Immature natural killer cell (primary cell): ENCODE measurements at places on chromosomes 7 and 10.

- H3K4me3 ChIP-seq: no peak overlapping the region
- DNase-seq: no peak
- peak overlapping the region; percentile 50 for H3K27ac ChIP-seq
- H3K27me3 ChIP-seq: no peaks in the 10 kb centered on the region
- H3K4me1 ChIP-seq: peaks cover 34% of the 10 kb centered on the region
Measured at GRCh38 chr10:119245272-119245671, 37.9 kb downstream of the GRK5 start.

GRCh38 chr10:32065856-32066255 lies 9.6 kb upstream of the KIF5B start:
- no peaks in the 10 kb centered on the region for H3K4me1 ChIP-seq
- no peaks in the 10 kb centered on the region for H3K27me3 ChIP-seq
- H3K27ac ChIP-seq: no peak overlapping the region
- no peaks in the 10 kb centered on the region for H3K36me3 ChIP-seq
- no peak for DNase-seq

DNA sequence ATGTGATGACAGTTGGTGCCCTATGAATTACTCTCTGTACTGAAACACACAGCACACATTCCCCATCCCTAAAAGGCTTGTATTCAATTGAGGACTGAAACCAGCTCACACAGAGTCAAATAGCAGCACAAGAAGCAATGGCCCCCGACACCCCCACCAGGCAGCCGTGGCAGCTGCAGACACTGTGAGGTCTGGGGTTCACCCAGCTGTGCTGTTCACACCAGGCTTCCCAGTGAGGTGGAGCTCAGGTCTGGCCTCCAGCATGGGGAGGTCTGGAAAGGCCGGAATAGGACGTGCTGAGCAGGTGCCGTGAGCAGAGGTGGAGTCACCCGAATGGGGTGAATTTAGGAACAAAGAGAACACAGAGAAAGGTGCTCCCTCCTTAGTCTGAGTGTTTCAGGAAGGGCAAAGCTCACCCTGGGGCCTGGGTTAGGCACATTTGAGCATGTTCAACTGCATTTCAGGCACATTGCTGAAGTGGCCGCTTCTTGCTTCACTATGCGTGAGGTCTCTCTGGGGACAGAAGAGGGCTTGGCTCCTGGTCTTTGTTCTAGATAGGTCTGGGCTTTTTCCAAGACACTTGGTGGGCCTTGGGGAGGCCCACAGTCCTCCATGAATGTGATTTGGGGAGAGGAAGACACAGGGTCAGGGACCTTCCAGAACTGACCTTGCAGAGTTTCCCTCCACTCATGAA lies 41.1 kb downstream of the C10orf120 start:
- H3K4me1 ChIP-seq: no peaks in the 10 kb centered on the region
- DNase-seq: no peak
- no peaks in the 10 kb centered on the region for H3K36me3 ChIP-seq
- H3K27me3 ChIP-seq: peaks cover 10% of the 10 kb centered on the region
- no peak overlapping the region for H3K27ac ChIP-seq
- H3K4me3 ChIP-seq: no peak overlapping the region

GRCh38 chr10:78255796-78256638 lies 222.4 kb downstream of the RPS24 start:
- peaks cover 8% of the 10 kb centered on the region for H3K27me3 ChIP-seq
- no peak overlapping the region for H3K4me3 ChIP-seq
- H3K36me3 ChIP-seq: no peaks in the 10 kb centered on the region
- H3K27ac ChIP-seq: no peak overlapping the region

DNA sequence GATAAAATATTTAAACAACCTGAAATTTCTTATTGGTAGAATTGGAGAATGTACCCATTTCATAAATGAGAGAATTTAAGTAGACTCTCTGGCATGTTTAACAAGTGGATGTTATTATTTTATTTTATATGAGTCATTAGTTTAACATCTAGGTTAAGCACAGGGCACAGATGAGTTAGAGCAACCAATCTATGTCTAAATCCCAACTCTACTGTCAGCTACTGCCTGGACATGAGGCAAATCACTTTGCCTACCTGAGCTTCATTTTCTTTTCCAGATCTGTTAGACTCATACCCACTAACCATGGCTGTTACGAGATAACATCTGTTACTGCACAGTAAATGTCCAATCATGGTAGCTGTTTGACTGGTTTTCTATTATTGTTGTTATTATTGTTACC lies 251.1 kb downstream of the INHBA start:
- no peaks in the 10 kb centered on the region for H3K4me1 ChIP-seq
- H3K27ac ChIP-seq: no peak overlapping the region
- H3K4me3 ChIP-seq: no peak overlapping the region
